Heart left ventricle (tissue), 16 donors: ENCODE measurements at places on chromosomes 7 and 10. TPM values are rescaled to one million over a fixed set of nuclear protein-coding genes. Genes with fewer than 3 reads are reported as not detected.

- no peak for DNase-seq
Observed at GRCh38 chr10:46268076-46268881, 18.5 kb upstream of the ANTXRL start.

- DNase-seq, result no peak
Observed at GRCh38 chr10:26509307-26509706, 71.2 kb downstream of the APBB1IP start.

DNA sequence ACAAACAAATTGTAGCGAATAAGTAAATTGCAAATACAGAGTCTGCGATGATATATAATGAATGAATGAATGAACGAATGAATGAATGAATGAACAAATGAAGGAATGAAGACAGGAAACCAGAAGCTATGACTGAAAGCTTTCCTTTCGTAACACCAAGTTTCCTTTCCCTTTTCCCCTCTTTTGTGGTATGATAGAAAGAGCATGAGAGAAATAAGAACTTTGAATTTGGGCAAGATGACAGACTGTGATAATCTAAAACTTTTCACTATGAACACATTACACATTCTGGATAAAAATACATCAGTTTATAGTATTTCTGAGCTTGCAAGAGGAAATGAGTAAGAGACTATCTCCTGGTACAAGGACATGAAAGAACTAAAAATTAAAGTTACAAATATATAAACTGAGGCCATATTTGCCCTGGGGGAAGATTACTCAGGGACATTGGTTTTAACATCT lies 8.4 kb upstream of the UCN3 start:
- no peak for DNase-seq

DNA sequence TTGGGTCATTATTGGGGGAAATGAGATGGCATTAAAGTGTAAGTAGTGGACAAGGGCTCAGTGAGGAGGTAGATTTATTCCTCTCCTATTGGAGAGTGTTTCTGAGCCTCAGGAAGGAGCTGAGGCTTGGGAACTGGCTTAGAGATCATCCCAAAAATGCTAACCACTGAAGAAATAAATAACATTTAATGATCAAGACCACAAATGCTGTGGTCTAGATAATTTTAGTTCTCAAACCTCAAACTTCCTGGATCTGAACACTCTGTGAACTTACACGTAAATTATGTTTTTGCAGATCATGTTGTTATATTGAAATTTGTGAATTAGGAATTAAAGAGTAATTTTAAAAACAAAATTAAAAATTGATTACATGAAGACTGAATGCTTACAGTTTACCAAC lies 27.3 kb downstream of the MDFIC start:
- DNase-seq, result no peak

DNA sequence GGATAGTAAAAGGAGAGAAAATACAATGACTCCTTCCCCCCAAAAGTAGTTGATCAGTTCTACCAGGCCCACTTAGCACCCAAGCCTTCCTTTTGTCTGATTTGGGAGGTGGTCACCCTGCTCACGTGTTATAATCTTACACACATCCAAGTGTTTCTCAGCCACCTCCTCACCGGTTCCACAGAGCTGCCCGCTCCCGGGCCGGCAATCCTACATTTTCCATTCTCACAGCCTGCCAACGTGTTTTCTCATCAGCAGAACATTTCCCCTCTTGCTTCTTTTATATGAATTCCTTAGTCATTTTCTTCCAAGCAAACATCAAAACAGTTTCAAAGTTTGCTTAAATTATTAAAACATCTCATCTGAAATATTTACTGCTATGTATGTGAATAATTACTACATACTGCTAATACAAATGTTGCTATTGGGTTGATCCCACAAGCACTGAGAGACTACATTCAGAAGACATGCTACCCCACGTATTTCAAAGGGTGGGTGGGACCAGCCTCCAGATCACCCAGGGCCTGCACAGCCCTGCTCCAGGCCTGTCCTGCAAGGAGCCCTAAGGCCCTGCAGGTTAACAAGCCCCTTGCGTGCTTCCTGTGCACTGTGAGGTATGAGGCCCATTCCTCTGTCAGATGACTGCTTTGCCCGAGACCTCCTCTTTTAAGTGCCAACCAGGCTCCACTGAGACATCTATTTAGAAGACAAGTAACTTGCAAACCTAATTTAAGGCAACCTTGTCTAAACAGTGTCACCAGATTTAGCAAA lies 75.3 kb downstream of the GRB10 start:
- DNase-seq, result no peak

DNA sequence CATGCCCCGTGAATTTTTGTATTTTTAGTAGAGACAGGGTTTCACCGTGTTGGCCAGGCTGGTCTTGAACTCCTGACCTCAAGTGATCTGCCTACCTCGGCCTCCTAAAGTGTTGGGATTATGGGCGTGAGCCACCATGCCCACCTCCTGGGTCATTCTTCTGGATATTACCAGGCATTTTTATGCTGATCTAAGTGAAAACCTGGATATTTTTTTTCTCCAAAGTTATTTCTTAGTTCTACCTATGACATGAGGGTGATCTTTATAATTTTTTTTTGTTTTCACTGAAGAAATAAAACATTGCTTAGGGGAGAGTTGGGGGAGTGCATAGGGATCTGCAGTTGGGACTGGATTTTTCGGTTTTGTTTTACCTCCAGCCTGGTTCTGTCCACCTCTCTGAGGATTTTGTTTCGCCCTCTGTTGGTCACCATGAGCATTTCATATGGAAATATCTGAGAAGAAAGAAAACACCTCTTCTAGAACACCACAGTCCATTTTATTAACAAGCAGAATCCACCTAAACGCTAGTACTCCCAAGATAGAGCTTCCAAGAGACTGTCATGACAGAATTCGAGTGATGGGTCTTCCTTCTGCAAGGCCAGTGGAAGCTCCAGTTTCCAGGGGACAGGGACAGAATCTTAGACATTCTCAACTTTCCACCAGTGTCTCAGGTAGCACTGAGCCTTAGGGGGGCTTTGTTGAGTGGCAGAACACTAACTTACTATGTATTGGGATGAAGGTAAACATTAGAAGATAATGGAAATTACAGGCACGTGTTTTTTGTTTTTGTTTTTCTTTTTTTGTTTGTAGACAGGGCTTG lies 33.4 kb upstream of the AFAP1L2 start:
- no peak for DNase-seq

LRRD1 gene
- total RNA-seq, result not detected

WDR37 gene
- 23.7 TPM for total RNA-seq

HOXA7 gene
- not detected for total RNA-seq

ZNF25 gene
- 10.7 TPM for total RNA-seq
